ENCODE measurements at places on chromosomes 7 and 10.

DNA sequence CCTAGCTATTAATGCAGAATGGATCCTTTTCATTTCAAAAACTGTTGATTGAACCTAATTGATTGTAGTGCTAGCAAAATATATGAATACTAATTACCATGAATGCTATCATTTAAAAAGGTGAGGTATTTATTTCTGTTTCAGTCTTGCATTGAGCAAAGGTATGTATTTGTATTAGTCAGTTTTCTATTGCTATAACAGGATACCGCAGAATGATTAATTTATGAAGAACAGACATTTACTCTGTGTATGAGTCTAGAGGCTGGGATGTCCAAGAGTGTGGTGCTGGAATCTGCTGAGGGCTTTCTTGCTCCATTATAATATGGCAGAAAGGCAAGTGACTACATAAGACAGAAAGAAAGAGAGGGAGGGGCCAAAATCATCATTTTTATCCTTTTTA is 199.2 kb downstream of the KIF20B start:
- DNase-seq: no peak

DNA sequence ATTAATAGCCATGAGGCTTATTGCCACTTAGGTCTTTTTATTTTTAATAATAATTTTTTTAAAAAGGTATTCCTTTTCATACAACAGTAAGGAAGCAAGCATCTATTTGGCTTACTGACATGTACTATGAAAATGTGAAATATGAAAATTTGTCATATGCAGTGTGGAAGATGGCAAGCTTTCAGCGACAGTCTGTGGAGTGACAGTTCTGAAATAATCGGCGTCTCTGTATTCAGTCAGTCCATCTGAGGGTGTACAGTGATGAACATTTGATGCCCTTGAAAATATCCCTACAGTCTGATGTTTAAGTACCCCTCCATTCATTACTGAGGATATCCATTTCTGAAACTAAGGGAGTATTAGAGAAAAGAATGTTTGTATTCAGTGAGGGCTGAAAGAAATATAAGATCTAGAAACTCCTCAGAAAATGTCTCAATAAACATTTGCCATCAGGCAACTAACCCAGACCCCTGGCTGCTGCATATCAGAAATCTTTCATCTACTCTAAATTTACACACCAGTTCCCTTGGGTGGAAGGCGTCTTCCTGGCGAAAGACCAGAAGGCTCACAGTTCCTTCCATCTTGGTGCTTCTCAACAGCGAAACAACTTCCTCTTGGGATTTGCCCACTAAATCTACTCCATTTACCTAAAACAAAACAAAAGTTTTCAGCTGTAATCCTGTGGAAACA is 440.6 kb downstream of the PARD3 start:
- DNase-seq: no peak

- DNase-seq: no peak
Observed at GRCh38 chr7:106774768-106775551, 90.1 kb upstream of the PIK3CG start.

DNA sequence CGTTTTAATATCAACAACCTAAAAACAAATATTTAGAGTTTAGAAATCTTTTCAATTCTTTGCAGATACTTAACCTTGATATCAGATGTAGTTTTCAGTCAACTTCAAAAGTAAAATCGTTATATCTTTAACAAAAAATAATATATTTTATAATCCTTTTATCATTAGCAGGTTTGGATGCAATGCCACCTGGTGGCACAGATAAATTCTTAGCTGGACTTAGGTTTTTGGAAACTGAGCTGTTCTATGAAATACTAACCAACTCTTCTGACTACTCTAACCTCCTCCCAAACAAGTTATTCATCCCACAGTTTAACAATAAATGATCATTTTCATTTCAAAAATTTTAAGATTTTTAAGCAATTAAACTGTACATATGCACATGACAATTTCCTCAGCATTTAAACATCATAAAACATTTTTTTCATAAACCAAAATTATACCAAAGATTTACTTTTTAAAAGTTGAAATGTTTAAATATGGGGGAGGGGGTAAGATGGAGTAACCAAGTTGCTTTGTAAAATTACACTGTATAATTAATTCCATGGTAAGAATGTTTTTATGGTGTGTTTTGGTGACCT is 56.9 kb downstream of the HIBADH start:
- DNase-seq: no peak

DNA sequence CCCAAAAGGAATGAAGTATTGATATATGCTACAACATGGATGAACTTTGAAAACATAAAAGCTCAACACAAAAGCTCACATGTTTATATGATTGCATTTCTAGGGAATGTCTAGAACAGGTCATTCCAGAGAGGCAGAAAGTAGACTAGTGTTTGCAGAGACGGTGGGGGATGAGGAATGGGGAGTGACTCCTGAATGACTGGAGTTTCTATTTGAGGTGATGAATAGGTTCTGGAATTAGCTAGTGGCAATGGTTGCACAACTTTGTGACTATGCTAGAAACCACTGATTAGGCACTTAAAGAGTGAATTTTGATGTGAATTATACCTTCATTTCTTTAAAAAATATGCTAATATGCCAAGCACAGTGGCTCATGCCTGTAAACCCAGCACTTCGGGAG is 6.9 kb downstream of the KPNA7 start:
- DNase-seq: no peak

DNA sequence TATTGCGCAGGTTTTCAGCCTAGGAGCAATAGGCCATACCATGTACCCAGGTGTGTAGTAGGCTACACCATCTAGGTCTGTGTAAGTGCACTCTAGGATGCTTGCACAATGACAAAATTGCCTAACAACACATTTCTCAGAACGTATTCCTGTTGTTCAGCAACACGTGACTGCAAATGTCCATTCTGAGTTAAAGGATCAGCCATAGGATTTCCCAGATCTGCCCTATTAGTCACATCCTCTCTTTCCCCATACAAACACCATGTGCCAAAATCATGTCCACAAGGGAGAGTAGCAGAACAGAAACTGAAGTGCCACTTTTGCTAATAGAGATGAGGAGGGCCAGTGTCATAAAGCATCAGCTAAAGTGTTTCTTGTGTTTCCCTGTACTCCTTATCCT is 42.6 kb upstream of the AMPH start:
- DNase-seq: no peak

DNA sequence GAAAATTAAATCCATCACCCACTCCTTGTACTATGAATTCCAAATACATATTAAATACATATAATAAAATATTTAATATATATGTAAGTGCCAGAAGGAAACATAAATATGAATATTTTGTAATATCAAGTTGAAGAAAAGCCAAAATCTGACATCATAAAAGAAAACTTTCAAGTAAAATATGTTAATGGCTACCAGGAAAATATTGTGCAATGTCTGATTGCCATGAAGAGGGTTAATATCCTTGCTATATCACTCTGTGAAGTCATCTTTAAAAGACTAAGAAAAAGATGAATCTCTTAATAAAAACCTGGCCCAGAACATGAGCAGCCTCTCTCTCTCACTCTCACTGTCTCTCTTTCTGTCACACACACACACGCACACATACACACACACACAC is 130.2 kb downstream of the EGFR start:
- DNase-seq: no peak

DNA sequence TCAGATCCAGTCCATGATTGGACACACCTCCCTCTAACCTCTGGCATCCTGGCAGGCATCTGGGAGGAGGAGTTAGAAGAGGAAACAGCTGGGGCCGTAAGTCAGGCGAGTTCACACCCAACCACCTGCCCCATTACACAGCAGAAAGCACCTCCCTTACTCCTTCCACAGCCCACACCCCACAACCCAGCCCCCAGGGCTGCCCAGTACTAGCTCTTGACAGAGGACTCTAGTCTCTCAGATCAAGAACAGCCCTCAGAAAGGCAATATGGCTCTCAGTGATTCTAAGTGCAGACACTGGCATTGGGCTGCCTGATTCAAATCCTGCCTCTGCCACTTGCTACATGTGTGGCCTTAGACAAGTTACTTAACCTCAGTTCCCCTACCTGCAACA is 34.1 kb downstream of the KCNMA1 start:
- no peak for DNase-seq

- no peak for DNase-seq
Observed at GRCh38 chr10:31622978-31623377, 304.0 kb downstream of the ZEB1 start.

DNA sequence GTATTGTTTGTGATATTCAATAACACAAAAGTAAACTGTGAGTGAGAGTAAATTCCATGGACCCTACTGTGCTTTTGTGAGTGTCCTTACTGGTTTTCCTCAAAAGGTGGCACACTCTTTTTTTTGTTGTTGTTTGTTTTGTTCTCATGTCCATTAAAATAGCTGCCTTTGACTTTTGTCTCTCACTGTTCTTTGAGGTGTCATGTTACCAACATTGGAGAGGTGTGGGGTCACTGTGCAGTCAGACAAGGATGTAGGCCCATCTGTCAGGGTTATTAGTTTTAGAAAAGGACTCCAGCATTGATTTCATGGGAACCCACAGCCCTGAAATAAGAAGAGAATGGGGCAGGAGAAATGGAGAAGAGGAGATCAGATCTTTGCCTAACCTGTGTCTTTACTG is 383.1 kb downstream of the SORCS3 start:
- DNase-seq: no peak

DNA sequence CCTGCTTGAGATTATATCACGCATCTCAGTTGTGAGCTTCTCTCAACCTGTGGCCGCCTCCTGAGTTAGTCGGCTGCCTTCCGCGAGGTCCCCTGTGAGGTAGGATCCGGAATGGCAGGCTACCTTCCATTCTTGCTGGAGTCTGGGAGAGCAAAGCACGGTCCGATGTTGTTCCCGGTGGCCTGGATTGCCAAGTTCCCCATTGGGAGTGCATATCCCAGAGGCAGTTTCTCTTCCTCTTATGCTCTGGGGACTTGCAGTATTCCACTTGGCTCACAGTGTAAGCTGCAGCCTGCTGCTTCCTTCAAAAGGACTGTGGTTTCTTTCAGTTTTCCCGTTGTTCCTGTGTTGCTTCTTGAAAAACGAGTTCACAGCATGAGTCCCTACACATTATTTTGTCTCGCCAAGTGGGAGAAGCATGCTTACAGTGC is 225.4 kb upstream of the ZWINT start:
- DNase-seq: no peak

DNA sequence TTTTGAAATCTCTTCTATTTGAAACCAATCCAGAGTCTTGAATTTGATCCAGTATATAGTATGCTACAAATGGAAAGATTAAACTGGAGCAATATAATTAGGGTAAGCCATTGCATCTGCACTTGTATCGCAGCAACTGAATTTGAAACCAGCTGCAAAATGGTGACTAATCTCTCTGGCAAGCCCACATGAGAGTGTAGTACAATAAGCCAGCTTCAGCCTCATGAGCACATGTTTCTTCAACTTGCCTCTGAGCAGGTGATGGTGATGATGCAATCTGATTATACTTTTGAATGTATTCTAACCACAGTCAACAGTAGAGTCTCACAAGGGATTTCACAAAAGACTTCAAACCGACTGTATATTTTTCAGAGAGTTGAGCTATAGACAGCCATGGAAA is 829 bp upstream of the RPA3 start:
- DNase-seq: no peak

- DNase-seq: no peak
Observed at GRCh38 chr7:111012799-111013675, 77.9 kb upstream of the LRRN3 start.

GRCh38 chr7:130387628-130388403 is 7.5 kb downstream of the CPA1 start:
- DNase-seq: no peak
